ENCODE measurements at places on chromosomes 7 and 10. TPM values are rescaled to one million over a fixed set of nuclear protein-coding genes. Genes with fewer than 3 reads are reported as not detected.
A peak's percentile ranks its signal among the peaks of the same experiment; 100 is the strongest.

AGBL3 gene
- total RNA-seq = 12.9 TPM

IGF2BP3 gene
- 2.5 TPM for total RNA-seq

ADAM22 gene
- 2.5 TPM for total RNA-seq

MMD2 gene
- not detected for total RNA-seq

TMEM139 gene
- total RNA-seq = 0.64 TPM

CNPY1 gene
- total RNA-seq = not detected

KLHDC10 gene
- total RNA-seq = 33.7 TPM

KLF14 gene
- total RNA-seq = 1.8 TPM

KCNMA1 gene
- 55.6 TPM for total RNA-seq

DNA sequence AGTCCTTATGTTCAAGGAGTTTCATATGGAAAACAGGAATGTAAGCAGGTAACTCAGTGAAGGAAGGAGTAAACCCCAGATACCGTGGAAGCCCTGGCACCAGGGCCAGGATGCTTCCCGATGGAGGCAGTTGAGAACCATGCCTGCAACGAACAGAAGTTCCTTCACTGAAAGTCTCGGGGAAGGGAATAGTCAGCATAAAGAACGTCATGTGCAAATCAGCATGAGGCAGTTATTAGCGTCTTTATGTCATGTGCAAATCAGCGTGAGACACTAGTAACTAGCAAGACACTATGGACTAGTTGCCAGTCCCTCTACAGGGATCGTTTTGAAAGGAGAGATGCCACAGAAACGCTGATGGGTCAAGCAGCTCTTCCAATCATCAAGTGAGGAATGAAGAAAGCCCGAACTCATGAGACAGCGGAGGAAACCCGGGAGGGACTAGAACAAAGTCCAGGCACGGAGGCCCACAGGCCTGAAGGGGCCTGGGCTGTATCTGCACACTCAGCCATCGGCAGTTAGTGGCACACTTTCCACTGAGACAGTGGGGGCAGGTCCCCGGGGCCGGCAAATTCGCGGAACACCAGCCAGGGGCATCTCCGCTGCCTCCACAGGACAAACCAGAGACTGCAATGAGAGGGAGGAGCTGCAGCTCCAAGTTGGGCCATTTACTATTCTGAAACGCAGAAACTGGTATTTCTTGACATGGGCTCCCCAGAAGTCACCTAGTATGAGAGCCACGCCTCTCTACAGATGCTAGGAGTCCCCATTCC lies 109.6 kb downstream of the SFMBT2 start:
- H3K4me1 ChIP-seq = peaks cover 43% of the 10 kb centered on the region
- no peaks in the 10 kb centered on the region for H3K36me3 ChIP-seq
- no peak overlapping the region for H3K4me3 ChIP-seq
- H3K27ac ChIP-seq = peak overlapping the region; percentile 34

- no peak within 1 kb of the TSS for H3K27ac ChIP-seq
- no peaks in the 10 kb centered on the region for H3K27me3 ChIP-seq
- DNase-seq = no peak
- H3K4me1 ChIP-seq = peaks cover 48% of the 10 kb centered on the region
Measured at GRCh38 chr7:37683246-37684120, at the start of gene GPR141. Gene GPR141 (plus strand): TSS chr7:37683766. CDS start chr7:37740394, 56,628 bp downstream.

DNA sequence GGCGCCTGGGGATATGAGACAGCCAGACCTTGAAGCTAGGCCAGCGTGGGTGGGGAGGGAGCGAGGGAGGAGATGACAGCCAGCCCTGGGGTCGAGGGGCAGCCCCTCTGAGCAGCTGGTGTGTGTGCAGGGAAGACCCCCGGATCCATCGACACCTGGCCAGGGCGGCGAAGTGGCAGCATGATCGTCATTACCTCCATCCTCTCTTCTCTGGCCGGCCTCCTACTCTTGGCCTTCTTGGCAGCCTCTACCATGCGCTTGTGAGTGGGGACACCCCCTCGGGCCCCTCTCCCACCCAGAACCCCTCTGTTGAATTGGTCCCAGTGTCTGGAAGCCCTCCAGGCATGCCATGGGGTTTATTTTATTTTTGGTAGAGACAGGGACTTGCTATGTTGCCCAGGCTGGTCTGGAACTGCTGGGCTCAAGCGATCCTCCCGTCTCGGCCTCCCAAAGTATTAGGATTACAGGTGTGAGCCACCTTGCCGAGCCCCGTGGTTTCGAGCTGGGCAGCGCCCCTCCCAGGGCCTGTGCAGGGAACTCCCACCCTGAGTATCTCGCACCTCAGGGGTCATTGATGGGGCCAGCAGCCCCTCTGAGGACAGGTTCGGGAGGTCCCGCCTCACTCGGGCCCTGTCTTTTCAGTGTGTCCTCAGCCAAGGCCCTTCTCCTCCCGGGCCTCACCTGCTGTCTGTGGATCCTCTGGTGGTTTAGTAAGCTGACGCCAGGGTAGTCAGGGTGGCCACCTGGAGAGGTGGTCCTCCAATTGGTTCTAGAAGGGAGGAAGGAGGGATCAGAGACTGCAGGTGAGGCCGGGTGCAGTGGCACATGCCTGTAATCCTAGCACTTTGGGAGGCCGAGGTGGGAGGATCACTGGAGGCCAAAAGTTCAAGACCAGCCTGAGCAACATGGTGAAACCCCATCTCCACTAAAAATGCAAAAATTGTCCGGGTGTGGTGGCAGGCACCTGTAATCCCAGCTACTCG lies 3.8 kb downstream of the UPK3B start:
- no peak overlapping the region for H3K27ac ChIP-seq
- H3K27me3 ChIP-seq = no peaks in the 10 kb centered on the region
- peak; percentile 62 for DNase-seq
- no peaks in the 10 kb centered on the region for H3K36me3 ChIP-seq
- H3K4me3 ChIP-seq = no peak overlapping the region

- H3K27me3 ChIP-seq = no peaks in the 10 kb centered on the region
- H3K27ac ChIP-seq = no peak overlapping the region
- no peaks in the 10 kb centered on the region for H3K36me3 ChIP-seq
Measured at GRCh38 chr10:48779546-48780152, 95.0 kb downstream of the WDFY4 start.

DNA sequence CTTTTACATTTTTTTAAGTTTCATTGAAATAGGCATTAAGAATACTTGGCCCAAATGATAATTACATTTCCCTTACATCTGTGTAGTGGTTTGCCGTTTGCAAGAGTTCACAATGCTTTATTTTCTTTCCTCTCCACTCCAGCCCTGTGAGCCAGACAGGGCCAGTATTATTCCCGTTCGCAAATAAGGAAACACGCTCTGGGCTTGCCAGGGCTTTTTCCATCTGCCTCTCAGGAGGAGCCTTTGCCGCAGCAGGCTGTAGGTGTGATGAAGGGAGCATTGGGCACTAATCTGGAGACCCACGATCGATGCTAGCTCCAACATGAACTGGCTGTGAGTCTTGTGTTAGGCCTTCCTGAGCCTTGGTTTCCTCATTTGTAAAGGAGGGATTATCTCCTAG lies 154.4 kb downstream of the GALNT17 start:
- no peak overlapping the region for H3K27ac ChIP-seq
- no peak overlapping the region for H3K4me3 ChIP-seq
- no peaks in the 10 kb centered on the region for H3K4me1 ChIP-seq
- no peak for DNase-seq

DNA sequence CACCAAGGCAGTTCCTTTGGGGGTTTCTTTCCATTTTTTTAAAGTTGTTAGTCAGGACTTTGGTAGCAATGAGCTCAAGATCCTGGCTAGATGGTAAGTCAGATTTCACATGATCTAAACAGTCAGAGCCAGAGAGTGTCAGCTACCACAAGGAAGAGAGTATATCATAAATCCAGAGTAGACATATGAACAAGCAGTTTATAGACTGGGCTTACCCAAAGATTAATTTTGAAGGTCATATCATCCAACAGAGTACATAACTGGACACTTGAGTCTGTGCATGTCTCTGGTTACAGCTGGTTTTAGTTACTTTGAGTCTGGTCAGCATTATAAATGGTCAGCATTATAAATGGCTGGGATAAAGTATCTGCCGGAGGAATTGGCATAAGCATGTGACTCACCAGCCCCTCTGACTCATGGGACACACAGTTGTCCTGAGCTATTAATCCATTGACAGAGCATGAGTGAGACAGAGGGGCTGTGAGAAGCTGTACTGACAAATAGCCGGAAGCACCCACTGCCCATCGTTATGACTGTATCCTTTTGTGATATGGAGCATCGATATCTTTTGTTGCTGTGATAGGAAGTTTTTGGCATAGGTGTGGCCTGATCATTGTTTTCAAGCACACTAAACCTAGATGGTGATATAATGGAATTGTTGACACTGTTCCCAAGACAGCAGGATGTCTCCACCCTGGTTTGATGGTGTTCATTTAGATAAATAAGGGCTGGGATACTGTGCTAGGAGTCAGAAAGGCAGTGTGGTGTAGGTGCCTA lies 19.3 kb downstream of the PPP1R3C start:
- H3K27ac ChIP-seq = no peak overlapping the region
- no peak overlapping the region for H3K4me3 ChIP-seq
- no peak for DNase-seq
- H3K36me3 ChIP-seq = no peaks in the 10 kb centered on the region
- no peaks in the 10 kb centered on the region for H3K4me1 ChIP-seq

- H3K27me3 ChIP-seq = no peaks in the 10 kb centered on the region
- no peak overlapping the region for H3K27ac ChIP-seq
- H3K36me3 ChIP-seq = no peaks in the 10 kb centered on the region
Measured at GRCh38 chr10:71569775-71570588, 149.6 kb downstream of the C10orf105 start.

- H3K27me3 ChIP-seq = no peaks in the 10 kb centered on the region
- H3K4me1 ChIP-seq = peaks cover 25% of the 10 kb centered on the region
- peak overlapping the region; percentile 44 for H3K27ac ChIP-seq
Measured at GRCh38 chr7:140526214-140526613, 46.9 kb upstream of the MKRN1 start.

DNA sequence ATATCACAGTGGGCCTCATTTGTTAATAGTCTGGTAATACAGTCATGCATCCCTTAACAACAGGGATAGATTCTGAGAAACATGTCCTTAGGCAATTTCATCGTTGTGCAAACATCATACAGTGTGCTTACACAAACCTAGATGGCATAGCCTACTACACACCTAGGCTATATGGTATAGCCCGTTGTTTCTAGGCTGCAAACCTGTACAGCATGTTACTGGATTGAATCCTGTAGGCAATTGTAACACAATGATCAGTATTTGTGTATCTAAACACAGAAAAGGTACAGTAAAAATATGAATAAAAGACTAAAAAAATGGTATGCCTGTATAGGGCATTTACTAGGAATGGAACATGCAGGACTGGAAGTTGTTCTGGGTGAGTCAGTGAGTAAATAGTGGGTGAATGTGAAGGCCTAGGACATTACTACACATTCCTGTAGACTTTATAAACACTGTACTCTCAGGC lies 12.0 kb upstream of the RHOBTB1 start:
- no peak overlapping the region for H3K4me3 ChIP-seq
- DNase-seq = no peak
- H3K4me1 ChIP-seq = no peaks in the 10 kb centered on the region

- H3K4me1 ChIP-seq = no peaks in the 10 kb centered on the region
- H3K27me3 ChIP-seq = no peaks in the 10 kb centered on the region
- DNase-seq = no peak
- peaks cover 36% of the 10 kb centered on the region for H3K36me3 ChIP-seq
- no peak overlapping the region for H3K4me3 ChIP-seq
Measured at GRCh38 chr10:129586898-129587443, 119.9 kb downstream of the MGMT start.

DNA sequence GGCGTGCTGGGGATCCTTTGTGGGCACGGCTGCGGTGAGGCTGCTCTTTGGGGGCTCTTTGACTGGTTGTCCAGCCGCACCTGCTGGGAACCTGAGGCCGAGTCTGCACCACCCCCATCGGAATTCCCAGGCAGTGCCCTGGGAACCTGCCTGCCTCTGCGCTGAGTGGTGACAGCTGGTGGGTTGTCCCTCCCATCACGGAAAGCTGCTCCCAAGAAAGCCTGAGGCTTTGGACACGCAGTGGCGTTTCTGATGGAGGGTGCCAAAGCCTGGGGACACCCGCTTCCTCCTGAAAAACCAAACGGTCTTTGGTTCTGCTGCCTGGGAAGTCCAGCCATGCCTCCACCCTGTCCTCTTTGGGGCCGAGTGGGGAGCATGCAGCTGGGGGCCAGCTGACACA lies 21.4 kb upstream of the SHH start:
- no peaks in the 10 kb centered on the region for H3K27me3 ChIP-seq
- no peaks in the 10 kb centered on the region for H3K36me3 ChIP-seq
- H3K27ac ChIP-seq = no peak overlapping the region
- DNase-seq = peak; percentile 54
- H3K4me3 ChIP-seq = no peak overlapping the region
- H3K4me1 ChIP-seq = no peaks in the 10 kb centered on the region

DNA sequence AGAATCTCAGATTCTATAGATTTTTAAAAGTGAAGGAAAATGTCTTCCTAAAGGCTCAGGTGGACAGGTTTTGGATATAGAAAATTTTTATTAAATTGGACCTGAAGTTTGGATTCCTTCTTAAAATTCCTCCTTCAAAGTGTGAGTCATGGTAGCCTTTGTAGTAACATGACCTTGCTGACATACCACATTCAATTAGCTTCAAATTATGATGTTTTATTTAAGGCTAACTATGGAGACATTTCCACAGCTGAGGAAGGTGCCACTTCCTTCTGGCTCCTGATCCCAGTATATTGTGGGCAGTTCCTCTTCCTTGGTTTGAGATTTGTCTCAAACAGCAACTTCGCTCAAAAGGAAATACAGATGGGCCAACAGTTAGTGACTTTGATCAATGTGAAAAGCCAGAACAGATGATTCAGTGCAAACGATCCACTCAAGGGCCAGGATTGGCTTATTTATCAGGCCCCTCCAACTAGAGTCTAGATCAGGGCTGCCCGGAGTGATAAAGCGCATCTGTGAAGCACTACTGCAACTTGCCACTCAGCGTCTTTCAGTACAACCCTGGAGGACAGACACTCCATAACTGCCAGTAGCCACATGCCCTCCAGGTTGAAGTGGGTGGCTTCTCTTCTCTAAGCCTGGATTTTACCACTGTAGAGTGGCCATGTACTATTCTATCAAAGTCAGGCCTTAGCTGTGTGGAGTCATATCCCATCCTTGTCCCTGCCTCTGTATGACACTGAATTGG lies 573.5 kb downstream of the KIF20B start:
- H3K4me3 ChIP-seq = no peak overlapping the region
- H3K4me1 ChIP-seq = no peaks in the 10 kb centered on the region
- H3K36me3 ChIP-seq = no peaks in the 10 kb centered on the region

GRCh38 chr7:87627634-87627994 lies 584 bp upstream of the RUNDC3B start:
- peak; percentile 83 for DNase-seq
- H3K36me3 ChIP-seq = no peaks in the 10 kb centered on the region
- H3K4me1 ChIP-seq = peaks cover 20% of the 10 kb centered on the region
- no peak overlapping the region for H3K27ac ChIP-seq

- peak; percentile 67 for DNase-seq
- H3K4me1 ChIP-seq = peaks cover 91% of the 10 kb centered on the region
- H3K36me3 ChIP-seq = no peaks in the 10 kb centered on the region
- H3K27ac ChIP-seq = peak overlapping the region; percentile 58
Measured at GRCh38 chr10:132630666-132631337, 93.2 kb downstream of the INPP5A start.

GRCh38 chr7:139993169-139993568 lies 69.6 kb downstream of the PARP12 start:
- H3K4me3 ChIP-seq = no peak overlapping the region
- DNase-seq = no peak
- H3K4me1 ChIP-seq = no peaks in the 10 kb centered on the region
- no peaks in the 10 kb centered on the region for H3K36me3 ChIP-seq
- peak overlapping the region; percentile 28 for H3K27ac ChIP-seq

GRCh38 chr10:60979667-60980104 lies 35.7 kb upstream of the RHOBTB1 start:
- peaks cover 6% of the 10 kb centered on the region for H3K4me1 ChIP-seq
- no peak for DNase-seq
- H3K36me3 ChIP-seq = no peaks in the 10 kb centered on the region
- no peak overlapping the region for H3K27ac ChIP-seq

Measured in spleen (tissue), 13 donors.